ENCODE measurements at places on chromosomes 13 and 19.
A peak's percentile ranks its signal among the peaks of the same experiment; 100 is the strongest.

DNA sequence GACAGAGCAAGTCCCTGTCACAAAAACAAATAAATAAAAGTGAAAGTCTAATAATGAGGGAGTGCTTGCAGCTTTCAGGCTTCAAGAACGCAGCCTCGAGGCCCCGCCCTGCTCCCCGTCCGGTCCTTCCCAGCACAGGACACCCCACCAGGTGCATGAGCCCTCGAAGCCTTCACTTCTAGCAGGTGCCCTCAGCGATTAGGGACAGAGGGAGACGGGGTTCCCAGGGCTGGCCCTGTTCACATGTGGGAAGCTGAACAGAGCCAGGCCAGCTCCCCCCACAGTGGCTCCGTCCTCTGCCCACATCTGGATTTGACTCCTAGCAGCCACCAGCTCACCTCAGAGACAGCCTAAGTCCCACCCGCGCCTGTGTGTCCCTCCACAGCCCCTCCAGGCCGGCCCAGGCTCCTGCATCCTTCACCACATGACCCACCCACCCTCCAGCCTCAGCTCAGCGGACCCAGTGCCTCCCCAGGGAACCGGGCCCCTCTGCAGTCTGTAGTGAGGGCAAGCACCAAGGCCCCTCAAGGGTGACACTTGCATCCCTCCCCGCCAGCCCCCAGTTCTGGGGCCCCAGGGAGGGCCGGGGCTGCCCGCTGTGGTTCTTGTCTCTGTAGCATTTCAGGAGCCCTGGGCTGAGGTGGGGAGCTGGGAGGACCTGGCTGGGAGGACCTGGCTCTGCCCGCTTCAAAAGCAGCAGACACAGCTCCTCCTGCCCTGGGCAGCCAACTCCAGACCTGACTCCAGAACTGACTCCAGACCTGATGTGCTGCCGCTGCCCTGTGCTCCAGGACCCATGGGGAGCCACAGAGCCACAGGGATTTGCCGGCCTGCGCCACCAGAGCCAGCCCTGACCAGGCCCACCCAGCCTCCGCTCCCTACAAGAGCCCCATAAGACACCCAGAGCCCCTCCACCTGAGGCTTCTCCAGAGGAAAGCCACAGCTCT is 27.2 kb downstream of the GPX4 start:
- DNase-seq = no peak

- no peak for DNase-seq
These were observed 373.5 kb downstream of the KCTD12 start for GRCh38 chr13:76512721-76513145.

- DNase-seq = no peak
These were observed at the start of gene C19orf81 for GRCh38 chr19:50649433-50650391. Gene C19orf81 (plus strand): TSS chr19:50649445. CDS start chr19:50649445, 0 bp downstream.

DNA sequence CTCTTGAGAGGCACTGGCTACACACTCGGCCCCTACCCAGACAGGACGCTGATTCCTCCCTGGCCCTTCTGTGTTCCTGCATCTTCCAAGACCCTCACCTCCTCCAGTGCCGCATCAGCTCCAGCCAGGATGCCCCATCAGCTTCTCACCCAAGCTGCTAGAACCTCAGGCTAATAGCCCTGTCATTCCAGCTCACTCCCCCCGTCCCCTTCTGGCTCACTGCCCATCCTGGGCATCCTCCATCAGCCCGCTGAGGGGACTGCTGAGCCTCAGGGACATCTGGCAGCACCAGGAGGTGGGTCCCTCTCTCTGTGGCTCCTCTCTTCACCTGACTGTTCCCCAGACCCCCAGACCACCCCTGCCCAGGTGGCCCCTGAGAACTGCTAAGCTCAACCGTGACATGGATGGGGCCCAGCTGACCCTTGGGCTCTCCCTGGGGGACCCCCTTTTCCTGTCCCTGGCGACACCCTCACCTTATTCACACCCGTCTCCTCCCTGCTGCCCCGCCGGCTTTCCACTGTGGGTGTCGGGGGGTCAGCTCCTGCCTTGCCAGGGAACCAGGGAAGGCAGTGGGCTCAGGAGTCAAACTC is 4.8 kb downstream of the FFAR3 start:
- no peak for DNase-seq

GRCh38 chr13:47843005-47843404 is 158.1 kb downstream of the SUCLA2 start:
- no peak for DNase-seq

DNA sequence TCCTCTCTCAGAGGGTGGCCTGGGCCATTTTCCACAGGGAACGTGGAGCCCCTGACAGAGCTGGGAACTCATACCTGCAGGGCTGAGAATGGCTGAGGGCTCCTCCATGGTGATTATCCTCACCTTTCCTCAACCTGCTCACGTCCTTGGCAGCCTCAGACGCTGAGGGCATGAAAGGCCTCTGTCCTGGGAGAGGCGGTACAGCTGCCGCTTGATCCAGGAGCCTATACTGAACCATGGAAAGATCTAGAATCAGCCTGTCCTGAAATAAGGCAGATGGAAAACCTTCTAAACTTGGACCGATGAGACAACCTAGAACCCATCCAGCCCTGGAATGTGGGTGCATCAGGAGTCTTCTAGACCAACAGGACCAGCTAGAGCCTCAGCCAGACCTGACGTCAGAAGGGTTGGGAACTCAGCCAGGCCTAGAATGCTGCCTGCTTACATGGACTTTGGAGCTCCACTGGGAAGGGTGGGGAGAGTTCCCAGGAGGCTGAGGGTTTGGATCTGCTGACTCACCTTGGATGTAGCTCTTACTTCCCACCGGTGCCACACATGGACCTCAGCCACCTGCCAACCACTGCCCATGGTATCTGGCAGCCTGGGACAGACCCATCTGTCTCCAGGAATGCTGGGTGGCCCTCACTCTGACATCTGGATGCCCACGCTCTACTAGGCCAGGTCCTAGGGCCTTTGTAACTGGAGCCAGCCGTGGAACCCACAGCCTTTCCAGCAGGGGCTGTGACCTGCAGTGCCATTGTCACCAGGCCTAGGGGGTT is 7.5 kb downstream of the KCTD15 start:
- DNase-seq = no peak

DNA sequence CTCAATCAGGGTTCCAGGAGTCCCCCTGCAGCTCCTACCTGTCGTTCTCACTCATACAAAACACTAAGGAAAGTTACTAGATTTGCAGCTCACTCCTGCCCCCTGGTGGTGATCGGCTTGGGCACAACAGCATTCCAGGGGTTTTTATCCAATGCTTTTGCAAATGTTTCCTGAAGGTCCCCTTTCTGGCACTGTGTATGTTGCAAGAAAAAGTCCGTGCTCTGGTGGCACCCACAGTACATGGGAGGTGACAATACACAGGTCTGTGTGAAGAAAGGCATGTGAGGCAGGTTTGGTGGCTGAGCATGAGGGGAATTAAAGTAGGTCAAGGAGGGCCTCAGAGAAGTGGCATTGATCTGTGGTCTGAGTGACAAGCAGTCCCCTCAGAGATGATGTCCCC is 8.6 kb upstream of the TYK2 start:
- peak; percentile 49 for DNase-seq

DNA sequence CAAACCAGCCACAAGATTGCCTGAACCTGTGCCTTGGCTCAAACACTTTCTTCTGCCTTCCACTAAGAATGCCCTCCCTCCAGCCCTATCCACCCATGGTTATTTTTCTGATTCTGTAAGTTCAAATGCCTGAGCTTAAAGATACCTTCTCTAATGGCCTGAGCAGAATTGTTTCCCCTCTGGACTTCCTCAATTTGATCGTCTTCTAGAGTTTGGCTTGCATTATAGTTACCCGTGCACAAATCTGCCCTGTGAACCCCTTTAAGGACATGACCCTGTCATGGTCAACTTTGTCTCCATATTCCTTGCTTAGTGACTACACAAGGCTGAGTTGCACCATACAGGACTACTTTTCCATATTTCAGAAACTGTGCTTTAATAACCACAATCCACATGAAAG is 481.0 kb downstream of the FOXO1 start:
- no peak for DNase-seq

DNA sequence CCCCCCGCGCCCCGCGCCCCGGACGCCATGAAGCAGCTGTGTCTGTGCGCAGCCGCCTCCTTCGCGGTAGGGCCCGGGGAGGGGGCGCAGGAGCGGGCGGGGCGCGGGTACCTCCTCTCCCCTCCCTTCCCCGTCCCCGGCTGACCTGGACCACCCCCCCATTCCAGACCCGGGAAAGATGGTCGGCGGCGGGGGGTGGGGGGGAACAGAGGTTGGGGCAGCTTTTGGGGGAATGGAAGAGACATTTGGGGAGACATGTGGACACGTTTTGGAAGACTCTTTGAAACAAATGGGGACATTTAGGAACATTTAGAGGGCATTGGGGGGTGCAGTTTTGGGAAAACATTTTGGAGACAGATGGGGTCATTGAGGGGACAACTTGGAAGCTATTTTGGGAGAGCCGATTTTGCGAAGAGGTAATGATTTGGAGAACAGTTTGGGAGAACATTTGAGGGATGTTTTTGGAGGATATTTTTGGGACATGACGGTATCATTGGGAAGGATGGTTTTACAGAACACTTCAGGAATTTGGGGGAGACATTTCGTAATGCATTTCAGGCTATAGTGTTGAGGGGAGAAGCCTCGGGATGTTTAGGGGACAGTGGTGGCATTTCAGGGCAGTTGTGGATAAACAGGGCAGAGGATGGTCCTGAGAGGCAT is 16.1 kb downstream of the ANKRD24 start:
- DNase-seq = no peak

GRCh38 chr13:27182844-27183497 is 11.4 kb upstream of the USP12 start:
- no peak for DNase-seq

DNA sequence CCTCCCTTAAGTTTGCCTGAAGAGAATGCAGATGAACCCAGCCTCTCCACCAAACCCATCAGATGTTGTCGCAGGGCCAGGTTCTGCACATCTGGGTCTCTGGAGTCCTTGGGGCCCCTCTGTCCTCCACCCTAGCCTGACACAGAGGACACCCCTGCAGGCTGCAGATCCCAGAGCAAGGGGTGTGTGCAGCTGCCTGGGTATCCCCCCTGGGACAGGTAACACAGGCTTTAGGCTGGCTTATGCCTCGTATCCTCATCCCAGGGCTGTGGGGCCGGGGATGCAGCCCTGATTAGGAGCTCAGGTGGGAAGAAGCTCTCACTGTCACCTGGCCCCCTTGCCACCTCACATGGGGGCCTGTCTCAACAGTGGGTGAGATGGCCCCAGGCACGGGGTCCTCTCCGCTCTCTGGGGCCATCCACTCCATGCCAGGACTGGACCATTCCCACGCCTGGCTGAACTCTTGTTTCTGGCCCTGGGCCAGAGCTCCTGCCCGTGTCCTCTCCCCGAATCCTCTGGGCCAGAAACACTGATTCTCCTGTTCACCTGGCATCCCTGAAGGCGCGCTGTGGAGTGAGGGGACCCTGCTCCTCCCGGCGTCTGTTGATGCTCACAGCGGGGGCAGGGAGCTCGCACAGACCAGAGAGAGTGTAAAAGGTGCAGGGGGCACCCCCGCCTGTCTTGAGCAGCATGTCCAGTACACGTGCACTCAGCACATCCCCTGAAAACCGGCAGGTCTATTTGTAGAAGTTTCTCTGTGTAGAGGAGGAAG is 38.7 kb upstream of the TPM4 start:
- no peak for DNase-seq

- DNase-seq = no peak
These were observed 351.6 kb upstream of the KLF12 start for GRCh38 chr13:74485757-74486156.

DNA sequence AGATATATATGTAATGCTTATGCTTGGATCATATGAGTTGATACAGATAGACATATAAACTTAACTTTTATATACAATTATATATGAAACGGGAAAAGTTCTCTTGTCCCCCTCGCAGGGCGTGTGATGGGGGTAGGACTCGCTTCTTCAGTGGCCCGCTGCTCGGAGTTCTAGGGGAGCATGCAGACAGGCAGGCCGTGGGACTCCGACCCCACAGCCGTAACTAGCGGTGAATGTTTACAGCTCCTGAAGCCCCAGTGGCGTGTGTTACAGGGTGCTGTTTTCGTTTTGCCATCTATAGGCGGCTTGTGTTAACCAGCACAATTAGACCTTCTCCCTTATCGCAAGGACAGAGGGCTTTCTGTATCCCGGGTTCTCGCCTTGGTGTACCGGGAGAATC is 1899.8 kb downstream of the PCDH9 start:
- no peak for DNase-seq

DNA sequence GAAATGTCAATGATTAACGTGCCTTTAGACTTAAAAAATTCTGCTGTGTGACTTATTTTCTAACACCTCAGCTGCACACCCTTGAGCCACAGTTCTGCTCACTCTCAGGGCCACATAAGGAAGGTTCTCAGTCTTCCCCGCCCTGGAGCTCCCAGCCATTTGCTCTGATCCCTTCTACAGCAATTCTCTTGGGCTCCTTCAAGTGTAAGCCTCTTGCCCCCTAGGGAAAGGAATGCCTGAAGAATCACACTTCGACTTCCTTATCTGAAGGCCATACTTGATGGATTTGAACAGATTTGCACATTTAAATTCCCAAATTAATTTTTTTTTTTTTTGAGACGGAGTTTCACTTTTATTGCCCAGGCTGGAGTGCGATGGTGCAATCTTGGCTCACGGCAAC is 44.2 kb downstream of the RASA3 start:
- no peak for DNase-seq

GRCh38 chr19:53865918-53866864 is 1.5 kb upstream of the MYADM start:
- DNase-seq = peak; percentile 64

GRCh38 chr13:101661839-101662238 is 209.4 kb downstream of the ITGBL1 start:
- DNase-seq = no peak

DNA sequence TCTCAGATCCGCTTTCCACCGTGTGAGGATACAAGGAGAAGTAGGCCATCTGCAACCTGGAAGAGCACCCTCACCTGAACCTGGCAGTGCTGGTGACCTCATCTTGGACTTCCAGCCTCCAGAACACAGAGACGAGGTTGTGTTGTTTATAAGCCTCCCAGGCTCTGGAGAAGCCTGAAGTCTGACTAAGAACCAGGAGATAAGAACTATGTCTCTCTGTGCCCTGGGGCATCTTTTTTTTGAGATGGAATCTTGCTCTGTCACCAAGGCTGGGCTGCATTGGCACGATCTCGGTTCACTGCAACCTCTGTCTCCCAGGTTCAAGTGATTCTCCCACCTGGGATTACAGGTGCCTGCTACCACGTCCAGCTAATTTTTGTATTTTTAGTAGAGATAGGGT is 14.5 kb downstream of the FCGBP start:
- DNase-seq = no peak

DNA sequence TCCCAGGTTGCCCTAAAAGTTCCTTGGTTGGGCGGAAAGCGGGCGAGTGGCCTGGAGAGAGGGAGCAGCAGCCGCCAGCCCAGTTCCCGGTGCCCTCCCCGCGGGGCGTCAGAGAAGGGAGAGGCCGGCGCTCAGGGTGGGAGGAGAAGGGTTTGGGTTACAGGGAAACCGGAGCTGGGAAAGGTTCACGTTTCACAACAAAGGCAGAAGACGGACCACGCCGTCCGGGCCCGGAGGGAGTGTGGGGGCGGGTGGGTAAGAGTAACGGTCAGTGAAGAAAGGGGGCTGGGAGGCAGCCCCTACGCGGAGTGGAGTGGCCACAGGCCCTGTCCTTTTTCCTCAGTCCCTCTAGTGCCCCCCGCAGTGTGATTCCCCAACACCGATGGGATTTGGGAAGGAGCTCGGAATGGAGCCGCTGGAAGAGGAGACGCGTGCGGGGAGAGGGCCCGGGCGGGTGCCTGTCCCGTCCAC is 1.6 kb downstream of the SIX5 start:
- no peak for DNase-seq

Data from nucleus accumbens (tissue), 56 donors.